ENCODE measurements at places on chromosomes 1 and 21. TPM values are rescaled to one million over a fixed set of nuclear protein-coding genes. Genes with fewer than 3 reads are reported as not detected.

- no peak for DNase-seq
Observed at GRCh38 chr1:157723157-157723556, 22.6 kb upstream of the FCRL3 start.

DNA sequence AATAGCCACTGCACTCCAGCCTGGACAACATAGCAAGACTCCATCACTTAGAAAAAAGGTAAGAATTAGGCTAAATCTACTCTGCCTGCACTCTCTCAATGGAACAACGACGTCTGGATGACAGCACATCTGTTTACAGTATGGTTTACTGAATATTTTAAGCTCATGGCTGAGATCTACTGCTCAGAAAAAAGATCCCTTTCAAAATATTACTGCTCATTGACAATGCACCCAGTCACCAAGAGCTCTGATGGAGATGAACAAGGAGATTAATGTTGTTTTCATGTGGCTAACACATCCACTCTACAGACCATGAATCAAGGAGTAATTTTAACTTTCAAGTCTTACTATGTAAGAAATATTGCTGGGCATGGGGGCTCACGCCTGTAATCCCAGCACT is 58.0 kb downstream of the SLC27A3 start:
- no peak for DNase-seq

- DNase-seq: no peak
Observed at GRCh38 chr21:26119906-26120305, 50.7 kb downstream of the APP start.

DNA sequence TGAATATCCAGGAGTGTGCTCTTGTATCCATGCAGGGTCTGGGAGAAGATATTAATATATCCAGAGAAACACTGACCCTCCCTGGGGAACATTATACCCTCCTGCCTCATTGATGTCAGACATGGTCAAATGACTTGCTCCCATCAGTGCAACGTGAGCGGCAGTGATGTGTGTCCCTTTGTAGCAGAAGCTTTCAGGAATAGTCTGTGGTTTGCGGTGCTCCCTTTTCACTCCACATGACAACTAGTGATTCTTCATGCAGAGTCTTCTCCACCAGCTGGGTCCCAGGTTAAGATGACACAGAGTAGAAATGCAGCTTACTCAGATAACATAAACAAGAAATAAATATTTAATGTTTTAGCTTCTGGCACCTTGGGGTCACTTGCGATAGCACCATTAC is 31.9 kb upstream of the LYPD8 start:
- DNase-seq: no peak

DNA sequence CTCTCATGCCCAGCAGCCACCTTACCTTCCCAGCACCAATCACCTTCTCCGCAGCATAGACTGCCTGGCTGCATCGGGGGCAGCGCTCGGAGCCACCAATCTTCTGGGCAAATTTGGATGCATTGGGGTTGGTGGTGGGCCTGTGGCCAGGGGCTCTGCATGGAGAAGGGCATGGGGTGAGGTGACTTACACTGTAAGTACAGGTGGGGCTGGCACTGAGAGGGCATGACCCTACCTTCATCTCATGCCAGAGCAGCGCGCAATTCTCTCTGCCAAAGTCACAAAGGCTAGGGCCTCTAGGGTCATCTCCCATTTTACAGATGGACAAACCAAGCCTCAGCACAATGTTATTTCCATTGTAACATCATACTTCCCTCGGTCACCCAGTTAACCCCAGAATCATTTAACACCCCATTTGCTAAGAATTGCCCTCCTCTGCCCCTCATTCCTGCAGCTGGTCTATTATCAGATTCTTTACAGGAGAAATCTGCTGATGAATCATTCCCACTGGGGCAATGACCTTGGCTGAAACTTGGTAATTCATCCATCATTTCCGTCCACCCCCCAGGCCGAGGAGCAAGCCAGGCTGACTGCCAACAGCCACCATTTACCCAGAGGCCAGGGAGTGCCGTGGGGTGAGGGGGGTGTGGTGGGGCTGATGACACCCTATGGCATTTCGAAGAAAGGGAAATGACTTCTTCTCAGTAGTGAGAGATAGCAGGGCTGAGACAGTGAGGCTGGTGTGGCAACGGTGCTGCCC is 17.9 kb downstream of the CSRP1 start:
- no peak for DNase-seq

DNA sequence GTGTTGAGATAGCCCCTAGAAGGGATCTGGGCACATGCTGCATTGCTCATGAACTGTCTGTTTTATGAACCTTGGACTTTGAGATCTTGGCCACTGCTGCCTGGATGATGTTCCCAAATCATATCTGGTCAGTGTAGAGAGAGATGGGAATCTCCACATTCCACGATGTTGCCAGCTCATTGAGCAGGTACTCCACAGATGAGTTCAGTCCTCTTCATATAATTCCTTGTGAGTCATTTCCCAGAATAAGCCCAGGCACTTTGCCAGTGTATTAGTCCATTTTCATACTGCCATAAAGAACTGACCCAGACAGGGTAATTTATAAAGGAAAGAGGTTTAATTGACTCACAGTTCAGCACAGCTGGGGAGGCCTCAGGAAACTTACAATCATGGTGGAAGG is 254.0 kb upstream of the RUNX1 start:
- no peak for DNase-seq

ABL2 gene
- polyA plus RNA-seq: 12.6 TPM

GPR37L1 gene
- polyA plus RNA-seq: 0.13 TPM

SDE2 gene
- polyA plus RNA-seq: 18.9 TPM

Data from renal pelvis (tissue), 12 donors.